Kidney tubule cell (primary cell): ENCODE measurements at places on chromosomes 16 and 17.
A peak's percentile ranks its signal among the peaks of the same experiment; 100 is the strongest.

GRCh38 chr16:69894676-69895075 is 56.5 kb upstream of the CLEC18A start:
- DNase-seq = no peak

DNA sequence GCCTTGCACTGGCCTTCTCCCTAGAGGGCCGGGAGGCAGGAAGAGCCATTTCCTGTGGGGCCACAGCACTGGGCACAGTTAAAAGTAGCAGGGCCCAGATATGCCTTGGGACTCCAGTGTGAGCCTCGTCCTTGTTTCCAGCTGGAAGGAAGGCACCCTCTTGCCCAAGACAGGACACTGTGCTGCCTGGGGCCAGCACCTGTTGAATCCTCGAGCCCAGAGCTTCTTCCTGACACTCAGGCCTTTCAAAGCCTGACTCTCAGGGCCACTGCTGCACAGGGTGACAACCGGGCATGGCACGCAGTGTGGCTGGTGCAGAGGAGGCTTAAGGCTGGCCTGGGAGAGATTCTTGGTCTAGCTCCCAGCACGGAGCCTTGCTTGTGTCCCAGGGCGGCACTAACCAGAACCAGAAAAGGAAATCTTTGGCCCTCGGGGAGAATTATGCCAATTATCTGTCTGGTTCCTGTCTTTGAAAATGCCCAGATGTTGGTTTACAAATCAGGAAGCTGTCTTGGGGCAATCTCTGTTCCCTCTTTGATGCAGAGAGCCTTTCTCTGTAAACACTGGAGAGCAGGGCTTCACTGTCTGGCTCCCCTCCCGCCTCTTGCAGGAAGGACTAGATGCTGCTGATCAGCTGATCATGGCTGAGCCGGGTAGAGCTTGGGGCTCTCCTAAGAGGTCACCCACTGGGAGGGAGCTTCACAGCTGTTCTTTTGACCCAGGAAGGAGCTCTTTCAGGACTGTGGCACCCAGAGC is 11.1 kb downstream of the LDHD start:
- no peak for DNase-seq

- DNase-seq = peak; percentile 39
Observed at GRCh38 chr17:4199818-4200402, 56.9 kb downstream of the CYB5D2 start.

- peak; percentile 82 for DNase-seq
Observed at GRCh38 chr17:58189436-58190146, 2.9 kb upstream of the EPX start.

GRCh38 chr17:18860161-18860972 is 2.4 kb downstream of the PRPSAP2 start:
- peak; percentile 52 for DNase-seq

DNA sequence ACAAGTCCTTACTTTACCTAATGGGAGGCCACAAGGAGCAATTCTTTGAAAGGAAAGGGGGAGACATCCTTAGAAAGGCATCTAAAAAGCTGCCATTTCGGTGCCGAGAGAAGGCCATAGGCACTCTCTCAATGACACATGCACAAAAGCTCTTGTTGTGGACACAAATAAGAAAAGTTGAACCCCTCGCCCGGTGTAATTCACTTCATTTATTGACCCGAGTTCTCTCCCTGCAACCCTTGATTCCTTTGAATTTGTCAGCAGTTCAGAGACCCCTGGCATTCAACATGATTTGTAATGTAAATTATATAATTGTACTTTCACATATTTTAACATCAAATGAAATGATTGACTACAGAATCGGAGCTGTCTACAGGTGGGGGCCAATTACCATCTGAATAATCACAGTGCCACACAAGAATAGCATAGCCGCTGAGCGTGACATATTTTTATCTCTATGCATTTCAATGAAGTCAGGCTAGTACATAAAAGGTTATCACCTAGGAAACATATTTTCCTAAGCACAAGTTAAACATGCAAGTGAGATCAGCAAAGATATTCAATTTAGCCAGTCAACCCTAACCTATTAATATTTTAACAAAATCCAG is 66.7 kb downstream of the IRX6 start:
- DNase-seq = no peak

DNA sequence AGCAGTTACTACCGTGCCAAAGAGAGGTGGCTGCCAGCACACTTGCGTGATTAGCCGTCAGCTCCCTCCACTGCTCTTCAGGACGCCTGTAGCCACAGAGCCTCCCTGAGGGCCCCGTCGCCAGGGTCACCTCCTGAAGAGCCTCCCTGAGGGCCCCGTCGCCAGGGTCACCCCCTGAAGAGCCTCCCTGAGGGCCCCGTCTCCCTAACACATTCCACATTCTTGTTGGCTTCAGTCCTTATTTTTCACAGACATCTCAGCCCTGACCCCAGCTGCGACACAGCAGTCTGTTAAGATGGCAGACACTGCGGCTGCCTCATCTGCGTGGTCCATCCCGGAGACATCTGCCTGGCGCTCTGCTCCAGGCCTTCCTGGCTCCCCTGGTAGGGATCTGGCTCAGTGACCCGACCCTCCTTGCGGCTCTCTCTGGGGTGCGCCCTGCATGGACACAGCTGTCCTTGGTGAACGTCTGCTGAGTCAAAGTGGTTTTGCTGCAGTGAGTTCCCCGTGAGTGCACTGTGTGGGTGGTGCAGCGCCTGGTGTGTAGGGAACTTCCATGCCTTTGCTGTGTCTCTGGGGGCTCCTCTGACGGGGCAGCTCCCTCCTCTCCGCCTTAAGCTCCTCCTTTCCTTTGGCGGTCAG is 11.4 kb downstream of the ACSF3 start:
- no peak for DNase-seq

GRCh38 chr17:12431188-12431587 is 234.5 kb upstream of the MYOCD start:
- DNase-seq = peak; percentile 30

DNA sequence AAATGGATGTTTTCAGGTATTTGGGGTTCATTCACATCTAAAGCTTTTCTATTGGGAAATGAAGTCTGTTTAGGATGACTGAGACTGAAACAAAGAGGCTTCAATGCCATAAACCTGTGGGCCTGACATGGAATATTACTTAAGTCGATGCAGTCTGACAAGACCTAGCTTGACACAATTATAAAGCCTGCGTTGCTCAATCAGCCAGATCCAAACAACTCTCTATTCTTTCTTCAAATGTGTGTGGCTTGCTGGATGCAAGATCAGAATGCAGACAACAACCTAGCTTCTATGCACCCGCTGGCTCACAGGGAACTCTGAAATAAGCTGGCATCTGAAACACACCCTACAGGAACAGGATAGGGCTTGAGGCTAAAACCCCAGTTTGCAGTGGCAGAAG is 40.0 kb downstream of the RFFL start:
- DNase-seq = no peak

DNA sequence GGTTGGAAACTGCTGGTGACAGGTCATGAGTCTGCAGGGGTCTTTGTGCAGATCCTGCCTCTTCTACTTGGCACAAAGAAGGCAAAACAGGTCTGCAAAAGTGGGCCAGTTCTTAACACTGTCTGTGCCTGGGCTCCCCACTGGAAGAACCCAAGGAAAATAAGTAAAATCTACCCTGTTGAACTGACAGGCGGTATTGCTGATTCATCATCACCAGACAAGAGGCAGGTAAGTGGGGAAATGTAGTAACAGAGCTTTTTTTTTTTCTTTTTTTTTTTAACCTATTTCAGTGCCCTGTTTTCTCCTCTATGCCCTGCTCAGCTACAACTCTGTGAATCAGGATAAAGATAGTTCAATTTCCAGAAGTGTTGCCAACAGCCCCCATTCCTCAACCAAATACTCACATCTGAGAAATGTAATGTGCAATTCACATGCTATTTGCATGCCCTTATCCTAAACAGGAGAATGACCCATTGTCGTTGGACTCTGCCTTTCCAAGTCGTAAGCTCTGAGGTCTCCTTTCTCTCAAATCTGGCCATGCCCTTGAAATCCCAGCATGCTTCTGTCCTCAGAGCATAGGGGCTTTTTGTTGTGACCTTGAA is 237.0 kb downstream of the SOX9 start:
- peak; percentile 62 for DNase-seq

GRCh38 chr17:4597975-4598374 is 13.6 kb downstream of the SMTNL2 start:
- no peak for DNase-seq

DNA sequence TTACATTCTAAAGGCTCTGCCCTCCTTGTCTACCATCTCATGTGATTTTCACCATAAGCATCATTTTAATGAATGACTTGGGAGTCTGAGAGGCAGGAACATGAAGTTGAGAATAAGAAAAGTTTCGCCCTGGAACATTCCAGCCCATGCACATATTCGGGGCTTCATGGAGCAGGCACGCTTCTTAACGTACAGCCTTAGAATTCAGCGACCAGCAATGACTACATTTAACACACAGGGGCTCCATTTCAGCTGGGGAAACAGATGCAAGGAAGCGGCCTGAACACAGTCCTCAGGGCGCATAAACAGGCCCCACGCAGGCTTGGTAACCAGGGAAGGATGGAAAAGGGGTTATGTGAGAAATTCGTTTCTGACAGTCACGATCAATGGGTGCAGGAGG is 357.4 kb downstream of the SLC39A11 start:
- no peak for DNase-seq

GRCh38 chr17:46730679-46731078 is 87.8 kb downstream of the WNT3 start:
- no peak for DNase-seq

- DNase-seq = peak; percentile 72
Observed at GRCh38 chr17:61410141-61411010, 10.7 kb downstream of the TBX2 start.

GRCh38 chr16:14003074-14003570 is 68.0 kb upstream of the MRTFB start:
- DNase-seq = peak; percentile 54

DNA sequence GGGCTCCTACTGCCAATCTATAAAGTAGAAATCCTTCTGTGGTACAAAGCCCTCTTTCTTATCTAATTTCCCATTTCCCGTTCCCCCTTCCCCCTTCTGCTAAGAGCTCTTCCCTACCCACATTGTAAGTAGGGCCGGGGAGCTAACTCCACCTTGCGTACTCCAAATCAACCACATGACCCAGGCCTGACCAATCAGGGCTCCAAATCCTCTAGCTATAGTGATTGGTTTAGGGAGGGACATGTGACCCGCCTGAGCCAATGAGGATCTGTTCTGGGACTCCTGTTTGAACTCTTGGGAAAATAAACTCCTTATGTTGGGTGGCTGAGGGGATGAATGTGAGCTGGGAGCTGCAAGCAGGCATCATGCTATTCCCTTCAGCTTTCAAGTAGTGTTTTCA is 40.9 kb upstream of the MEOX1 start:
- no peak for DNase-seq

DNA sequence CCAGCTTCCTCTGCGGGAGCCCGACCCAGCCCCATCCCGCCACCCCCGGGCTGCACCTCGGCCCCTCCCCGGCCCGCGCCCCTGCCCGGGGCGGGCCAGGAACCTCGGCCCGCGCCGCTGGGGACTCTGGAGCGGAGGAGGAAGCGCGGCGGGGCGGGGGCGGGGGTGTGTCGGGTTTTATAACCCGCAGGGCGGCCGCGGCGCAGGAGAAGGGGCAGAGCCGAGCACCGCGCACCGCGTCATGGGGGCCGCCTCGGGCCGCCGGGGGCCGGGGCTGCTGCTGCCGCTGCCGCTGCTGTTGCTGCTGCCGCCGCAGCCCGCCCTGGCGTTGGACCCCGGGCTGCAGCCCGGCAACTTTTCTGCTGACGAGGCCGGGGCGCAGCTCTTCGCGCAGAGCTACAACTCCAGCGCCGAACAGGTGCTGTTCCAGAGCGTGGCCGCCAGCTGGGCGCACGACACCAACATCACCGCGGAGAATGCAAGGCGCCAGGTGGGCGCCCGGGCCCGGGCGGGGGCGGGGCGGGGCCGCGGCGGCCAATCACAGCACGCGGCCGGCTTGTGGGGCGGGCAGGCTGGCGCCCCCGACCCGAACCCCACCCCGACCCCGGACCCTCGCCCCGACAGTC is at the start of gene ACE:
TSS of gene ACE (plus strand) at position 208 of the 626 bp plus-strand sequence. CDS start at position 242, 34 bp downstream.
- peak; percentile 53 for DNase-seq

GRCh38 chr17:58947824-58948223 is 158.9 kb downstream of the TRIM37 start:
- DNase-seq = peak; percentile 22

- DNase-seq = no peak
Observed at GRCh38 chr17:75764417-75764710, 628 bp downstream of the GALK1 start.

DNA sequence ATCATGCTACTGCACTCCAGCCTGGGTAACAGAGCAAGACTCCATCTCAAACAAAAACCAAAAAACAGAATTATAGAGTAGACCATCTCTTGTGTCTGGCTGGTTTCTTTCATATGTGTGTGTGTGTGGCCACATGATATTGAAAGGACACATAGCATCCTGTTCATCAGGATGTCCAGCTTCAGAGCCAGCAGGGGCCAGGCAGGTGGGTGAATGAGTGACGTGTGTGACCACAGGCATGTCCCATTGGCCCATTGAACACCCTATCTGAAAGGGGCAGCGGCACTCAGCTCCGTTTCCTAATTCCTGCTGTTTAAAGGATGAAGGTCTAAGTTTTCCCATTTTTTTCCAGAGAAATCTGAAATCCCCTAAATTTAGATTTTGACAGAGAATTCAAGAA is 174.2 kb downstream of the PRKCB start:
- no peak for DNase-seq

DNA sequence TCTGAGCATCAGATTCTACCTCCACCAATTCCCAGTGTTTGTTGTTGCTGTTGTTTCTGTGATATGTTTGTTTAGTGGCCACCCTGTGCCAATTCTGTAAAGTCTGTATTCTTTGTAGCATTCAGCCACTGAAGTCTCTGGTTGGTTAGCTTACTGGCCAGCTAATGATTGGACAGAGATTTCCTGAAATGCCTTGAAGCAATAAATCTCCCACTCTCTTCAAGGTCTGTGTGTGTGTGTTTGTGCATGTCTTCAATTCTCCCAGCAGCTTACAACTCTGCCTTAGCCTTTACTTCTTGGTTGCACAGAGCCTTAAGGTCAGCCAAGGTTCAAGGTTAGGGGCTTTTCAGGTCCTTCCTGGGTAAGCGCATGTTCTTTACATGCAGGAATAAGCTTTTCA is 38.2 kb downstream of the PRPSAP2 start:
- no peak for DNase-seq

GRCh38 chr17:27218719-27219488 is 75.0 kb upstream of the WSB1 start:
- DNase-seq = no peak
